Endothelial cell of coronary artery (primary cell): ENCODE measurements at places on chromosomes 5 and 9. TPM values are rescaled to one million over a fixed set of nuclear protein-coding genes. Genes with fewer than 3 reads are reported as not detected.

PFN3 gene
- not detected in 2 replicates for total RNA-seq

GNA14 gene
- 1.3 and 2.4 TPM in 2 replicates for total RNA-seq

MATR3 gene
- total RNA-seq, result 227 and 246 TPM in 2 replicates

GRIN3A gene
- total RNA-seq, result not detected in 2 replicates

GRXCR2 gene
- total RNA-seq, result not detected in 2 replicates

IGIP gene
- 3.7 and 7.9 TPM in 2 replicates for total RNA-seq

SPATA9 gene
- 0.18 TPM in 1 of 2 replicates, not detected in the other for total RNA-seq

GPX8 gene
- total RNA-seq, result 36.8 and 42.2 TPM in 2 replicates

MARCHF6 gene
- total RNA-seq, result 42.6 and 86.7 TPM in 2 replicates

CDKN2A gene
- total RNA-seq, result 5.8 and 14.0 TPM in 2 replicates

SNCAIP gene
- 4.4 and 14.4 TPM in 2 replicates for total RNA-seq

RAB14 gene
- 25.4 and 34.2 TPM in 2 replicates for total RNA-seq

BARHL1 gene
- total RNA-seq, result not detected in 2 replicates

C5orf58 gene
- total RNA-seq, result not detected in 2 replicates

SH3RF2 gene
- 1.2 and 4.3 TPM in 2 replicates for total RNA-seq

TMEM174 gene
- total RNA-seq, result not detected in 2 replicates

MCC gene
- 52.1 and 74.6 TPM in 2 replicates for total RNA-seq

RNF183 gene
- not detected in 2 replicates for total RNA-seq

CYSRT1 gene
- 0.19 and 0.45 TPM in 2 replicates for total RNA-seq

ZFP37 gene
- 0.63 and 1.4 TPM in 2 replicates for total RNA-seq

GCNT1 gene
- total RNA-seq, result 8.2 and 13.3 TPM in 2 replicates

NR2F1-AS1 gene
- total RNA-seq, result 17.5 and 27.9 TPM in 2 replicates

DNAJC21 gene
- total RNA-seq, result 29.1 and 42.0 TPM in 2 replicates

DCAF12 gene
- total RNA-seq, result 12.0 and 13.9 TPM in 2 replicates

ZNF483 gene
- total RNA-seq, result 1.3 and 1.8 TPM in 2 replicates

CRHBP gene
- total RNA-seq, result under 0.01 and 3.1 TPM in 2 replicates

GMCL2 gene
- total RNA-seq, result not detected in 2 replicates

PCA3 gene
- 0.28 and 0.90 TPM in 2 replicates for total RNA-seq

CAMK2A gene
- not detected in 2 replicates for total RNA-seq

IL7R gene
- 1.6 and 3.2 TPM in 2 replicates for total RNA-seq

GARNL3 gene
- 2.7 and 4.1 TPM in 2 replicates for total RNA-seq

C9orf50 gene
- total RNA-seq, result 0.09 TPM in 1 of 2 replicates, not detected in the other

ACSL6 gene
- total RNA-seq, result 0.47 TPM in 1 of 2 replicates, not detected in the other

GOLPH3 gene
- 48.6 and 60.3 TPM in 2 replicates for total RNA-seq
